Transverse colon (tissue), 4 donors: ENCODE measurements at places on chromosomes 11 and 22. TPM values are rescaled to one million over a fixed set of nuclear protein-coding genes. Genes with fewer than 3 reads are reported as not detected.

- no peaks in the 10 kb centered on the region for H3K36me3 ChIP-seq
- H3K27me3 ChIP-seq = peaks cover 13% of the 10 kb centered on the region
- no peak overlapping the region for H3K27ac ChIP-seq
- no peak overlapping the region for H3K4me3 ChIP-seq
- no peaks in the 10 kb centered on the region for H3K4me1 ChIP-seq
Measured at GRCh38 chr22:39627208-39627607, 56.7 kb downstream of the CACNA1I start.

DNA sequence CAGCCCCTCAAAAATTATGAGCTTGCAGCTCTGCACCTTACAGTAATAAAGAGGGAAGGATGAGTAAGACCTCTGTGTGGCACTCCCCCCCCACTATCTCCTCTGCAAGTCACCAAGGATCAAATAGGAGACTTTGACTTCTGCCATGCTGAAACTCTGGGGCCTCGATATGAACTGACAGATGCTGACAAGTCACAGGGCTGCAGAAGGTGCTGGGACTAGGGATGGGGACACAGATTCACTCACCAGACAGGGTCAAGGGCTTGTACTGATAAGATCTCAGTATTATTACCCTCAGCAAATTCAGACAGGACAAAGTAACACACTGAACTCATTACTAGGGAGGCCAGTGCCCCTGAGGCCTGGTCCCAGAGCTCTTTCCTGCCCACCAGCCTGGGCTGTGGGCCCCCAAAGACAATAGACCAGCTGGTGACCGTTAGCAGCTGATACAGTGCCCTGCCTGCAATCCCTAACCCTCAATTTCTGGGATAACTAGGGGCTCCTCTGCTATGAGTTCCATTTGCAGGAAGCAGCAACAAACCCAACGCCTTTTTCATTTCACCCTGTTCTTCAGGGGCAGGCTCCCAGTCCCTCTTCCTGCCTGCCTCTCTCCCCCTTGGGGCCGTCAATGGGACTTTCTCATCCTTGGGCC, 20.1 kb downstream of the TMPRSS13 start:
- H3K36me3 ChIP-seq = no peaks in the 10 kb centered on the region
- H3K27me3 ChIP-seq = no peaks in the 10 kb centered on the region
- no peak overlapping the region for H3K4me3 ChIP-seq
- H3K4me1 ChIP-seq = no peaks in the 10 kb centered on the region

The LYVE1 gene
- total RNA-seq = 8.2 TPM

The OR8G1 gene
- total RNA-seq = not detected

The NPTXR gene
- 2.5 TPM for total RNA-seq
